ENCODE measurements at places on chromosomes 11 and 22.

- no peak for DNase-seq
Observed at GRCh38 chr11:102151784-102152525, 41.7 kb downstream of the YAP1 start.

- no peak for DNase-seq
Observed at GRCh38 chr11:81005595-81005994, 1564.8 kb upstream of the TENM4 start.

GRCh38 chr11:128733440-128734102, 39.7 kb downstream of the FLI1 start:
- no peak for DNase-seq

- DNase-seq = peak; percentile 1
Observed at GRCh38 chr11:94544646-94545263, 1.0 kb downstream of the FUT4 start.

Data from activated T-cell treated with anti-CD3 and anti-CD28 coated beads for 4 hours (primary cell).